ENCODE measurements at places on chromosomes 4 and X. TPM values are rescaled to one million over a fixed set of nuclear protein-coding genes. Genes with fewer than 3 reads are reported as not detected.

- no peaks in the 10 kb centered on the region for H3K36me3 ChIP-seq
- H3K4me3 ChIP-seq = no peak overlapping the region
- 0 out of 2 replicates have a peak, but pooled peaks cover 5% of the 10 kb centered on the region for H3K4me1 ChIP-seq
- H3K27ac ChIP-seq = no peak overlapping the region
- DNase-seq = no peak
Observed at GRCh38 chr4:14023036-14023435, 395.5 kb upstream of the BOD1L1 start.

GRCh38 chrX:136019226-136019625 is 34.0 kb downstream of the SLC9A6 start:
- no peaks in the 10 kb centered on the region for H3K27me3 ChIP-seq
- no peaks in the 10 kb centered on the region for H3K4me1 ChIP-seq
- no peak for DNase-seq
- no peak overlapping the region for H3K4me3 ChIP-seq
- H3K36me3 ChIP-seq = no peaks in the 10 kb centered on the region

GRCh38 chr4:81343536-81343935 is 128.2 kb downstream of the RASGEF1B start:
- no peak for DNase-seq
- H3K4me1 ChIP-seq = no peaks in the 10 kb centered on the region
- H3K27me3 ChIP-seq = no peaks in the 10 kb centered on the region
- H3K36me3 ChIP-seq = no peaks in the 10 kb centered on the region
- H3K27ac ChIP-seq = no peak overlapping the region
- H3K4me3 ChIP-seq = no peak overlapping the region

GRCh38 chr4:82050796-82051195 is 323.0 kb downstream of the HNRNPD start:
- no peak for DNase-seq
- H3K27me3 ChIP-seq = no peaks in the 10 kb centered on the region
- no peaks in the 10 kb centered on the region for H3K36me3 ChIP-seq
- no peaks in the 10 kb centered on the region for H3K4me1 ChIP-seq

DNA sequence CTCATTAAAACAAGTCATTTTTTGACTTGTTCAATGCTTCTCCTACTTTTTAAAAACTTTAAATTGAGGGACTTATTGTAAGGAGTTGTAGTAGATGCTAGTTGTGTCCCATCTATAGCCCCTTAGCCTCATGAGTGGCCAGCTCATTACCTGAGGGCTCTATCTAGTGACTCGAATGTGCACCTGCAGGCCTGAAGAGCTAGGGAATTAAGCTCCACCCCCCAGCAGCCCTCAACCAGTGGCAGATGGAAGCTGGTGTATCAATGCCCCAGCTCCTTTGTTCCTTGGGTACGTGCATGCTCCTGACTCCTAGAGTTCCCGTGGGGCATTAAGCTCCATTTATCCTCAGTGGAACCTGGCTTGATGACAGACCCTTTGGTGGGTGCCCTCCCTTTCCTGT is 146.7 kb upstream of the FAM9B start:
- H3K27ac ChIP-seq = no peak overlapping the region
- DNase-seq = no peak
- H3K27me3 ChIP-seq = no peaks in the 10 kb centered on the region
- no peak overlapping the region for H3K4me3 ChIP-seq

DNA sequence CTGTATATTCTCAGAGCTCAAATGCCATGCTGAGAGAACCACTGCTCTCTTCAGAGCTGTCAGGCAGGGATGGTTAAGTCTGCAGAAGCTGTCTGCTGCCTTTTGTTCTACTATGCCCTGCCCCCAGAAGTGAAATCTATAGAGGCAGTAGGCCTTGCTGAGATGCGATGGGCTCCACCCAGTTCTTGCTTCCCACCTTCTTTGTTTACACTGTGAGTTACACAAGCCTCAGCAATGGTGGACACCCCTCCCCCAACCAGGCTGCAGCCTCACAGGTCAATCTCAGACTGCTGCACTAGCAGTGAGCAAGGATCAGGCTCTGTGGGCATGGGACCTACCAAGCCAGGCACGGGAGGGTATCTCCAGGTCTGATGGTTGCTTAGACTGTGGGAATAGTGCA is 271.6 kb downstream of the CENPC start:
- no peak overlapping the region for H3K4me3 ChIP-seq
- no peaks in the 10 kb centered on the region for H3K4me1 ChIP-seq
- DNase-seq = peak; percentile 8
- H3K27me3 ChIP-seq = no peaks in the 10 kb centered on the region
- no peak overlapping the region for H3K27ac ChIP-seq
- H3K36me3 ChIP-seq = no peaks in the 10 kb centered on the region

DNA sequence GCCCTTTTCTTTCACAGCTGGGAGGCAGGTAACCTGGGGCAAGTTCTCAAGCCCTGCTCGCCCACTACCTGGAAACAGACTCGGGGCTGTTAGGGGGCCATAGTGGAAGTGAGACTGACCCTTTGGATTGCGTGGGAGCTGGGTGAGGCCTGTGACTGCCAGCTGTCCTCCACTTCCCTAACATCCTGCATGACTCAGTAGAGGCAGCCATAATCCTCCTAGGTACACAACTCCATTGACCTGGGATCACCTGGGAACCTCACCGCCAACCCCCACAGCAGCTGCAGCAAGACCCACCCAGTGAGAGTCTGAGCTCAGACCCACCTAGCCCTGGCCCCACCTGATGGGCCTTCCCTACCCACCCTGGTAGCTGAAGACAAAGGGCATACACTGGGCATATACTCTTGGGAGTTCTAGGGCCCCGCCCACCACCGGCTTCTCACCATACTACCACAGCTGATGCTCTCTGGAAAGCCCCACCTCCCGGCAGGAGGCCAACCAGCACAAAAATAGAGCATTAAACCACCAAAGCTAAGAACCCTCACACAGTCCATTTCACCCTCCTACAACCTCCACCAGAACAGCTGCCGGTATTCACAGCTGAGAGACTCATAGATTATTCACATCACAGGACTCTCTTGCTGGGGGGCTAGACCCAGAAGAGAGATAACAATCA is 61.1 kb upstream of the DCTD start:
- no peak overlapping the region for H3K4me3 ChIP-seq
- H3K4me1 ChIP-seq = no peaks in the 10 kb centered on the region
- H3K27ac ChIP-seq = no peak overlapping the region
- no peak for DNase-seq

DNA sequence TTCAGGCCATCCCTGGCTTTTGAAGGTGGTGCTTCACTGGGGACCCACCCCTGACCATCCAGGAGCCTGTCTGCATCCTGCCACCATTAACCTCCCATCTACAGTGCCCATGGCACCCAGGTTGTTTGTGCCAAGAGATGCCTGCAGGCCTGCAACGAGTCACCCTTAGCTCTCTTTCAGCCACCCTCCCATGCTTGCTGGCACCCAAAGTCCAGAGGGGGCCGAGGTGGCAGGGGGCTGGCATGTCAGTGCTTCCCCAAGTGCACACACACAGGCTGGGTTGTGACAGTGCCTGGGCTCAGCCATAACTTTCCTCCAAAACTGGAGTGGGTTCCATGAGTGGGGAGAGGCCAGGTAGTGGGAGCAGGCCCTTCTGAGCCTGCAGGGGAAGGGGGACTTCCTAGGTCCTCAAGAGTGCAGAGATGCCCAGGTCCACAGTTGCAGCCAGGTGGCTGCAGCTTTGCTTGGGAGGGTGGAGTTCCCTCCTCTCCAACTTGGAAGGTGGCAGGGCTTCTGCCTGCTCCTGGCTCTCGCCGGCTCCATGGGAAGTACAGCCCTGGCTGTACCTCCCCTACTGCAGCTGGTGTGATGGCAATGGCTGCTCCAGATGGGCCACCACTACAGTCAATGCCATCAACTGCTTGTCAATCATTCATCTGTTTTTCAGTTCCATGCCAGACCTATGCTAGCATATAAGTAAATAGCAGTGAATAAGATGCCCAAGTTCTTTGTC is 235.9 kb upstream of the GIMD1 start:
- H3K36me3 ChIP-seq = no peaks in the 10 kb centered on the region
- no peak for DNase-seq
- H3K27me3 ChIP-seq = no peaks in the 10 kb centered on the region
- H3K4me1 ChIP-seq = no peaks in the 10 kb centered on the region

- H3K27ac ChIP-seq = no peak overlapping the region
- H3K4me1 ChIP-seq = peaks cover 30% of the 10 kb centered on the region
- no peaks in the 10 kb centered on the region for H3K27me3 ChIP-seq
- no peak overlapping the region for H3K4me3 ChIP-seq
Observed at GRCh38 chr4:76782837-76783236, 115.1 kb downstream of the SOWAHB start.

GRCh38 chr4:66178906-66179305 is 508.6 kb upstream of the EPHA5 start:
- no peaks in the 10 kb centered on the region for H3K4me1 ChIP-seq
- no peak for DNase-seq
- no peak overlapping the region for H3K27ac ChIP-seq

DNA sequence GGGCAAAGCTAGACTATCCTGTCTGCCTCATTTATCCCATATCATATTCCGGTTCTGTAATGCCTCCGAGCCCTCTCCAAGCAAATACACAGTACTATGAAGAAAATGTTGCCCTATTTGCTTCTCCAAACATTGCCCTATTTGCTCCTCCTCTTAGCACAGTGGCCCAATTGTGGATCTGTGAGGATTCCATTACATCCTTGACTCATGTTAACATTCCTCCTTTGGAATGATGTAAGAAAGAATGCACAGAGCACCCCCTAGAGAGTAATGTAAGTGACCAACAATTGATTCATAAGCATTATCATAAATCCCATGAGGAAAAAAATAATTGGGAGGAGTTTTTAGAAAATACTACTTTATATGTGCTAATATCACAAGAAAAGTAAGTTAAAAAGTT is 11.3 kb upstream of the BTC start:
- H3K4me1 ChIP-seq = no peaks in the 10 kb centered on the region
- no peaks in the 10 kb centered on the region for H3K27me3 ChIP-seq
- peak; percentile 45 for DNase-seq
- H3K27ac ChIP-seq = no peak overlapping the region
- no peaks in the 10 kb centered on the region for H3K36me3 ChIP-seq

- no peaks in the 10 kb centered on the region for H3K4me1 ChIP-seq
- no peaks in the 10 kb centered on the region for H3K36me3 ChIP-seq
- H3K27ac ChIP-seq = no peak overlapping the region
- DNase-seq = peak; percentile 43
Observed at GRCh38 chr4:77240469-77241066, 83.6 kb downstream of the CCNG2 start.

DNA sequence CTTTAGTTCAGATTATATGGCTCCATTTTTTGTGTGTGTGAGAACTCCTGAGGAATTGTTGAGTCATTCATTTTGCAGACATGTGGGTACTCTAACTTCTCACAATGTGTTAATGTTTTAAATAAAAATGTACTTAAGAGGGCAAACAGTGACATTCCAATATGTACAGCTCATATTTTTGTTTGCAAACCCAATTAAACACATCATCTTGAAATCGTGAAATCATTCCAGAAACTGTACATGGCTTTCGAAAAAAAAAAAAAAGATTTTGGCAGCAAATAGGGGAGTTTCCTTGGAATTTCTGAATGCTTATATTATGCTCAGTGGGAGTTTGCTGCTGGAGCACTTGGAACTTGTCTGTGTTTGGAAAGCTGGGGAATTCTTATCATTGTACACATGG is 85.0 kb downstream of the HPGD start:
- H3K27ac ChIP-seq = no peak overlapping the region
- H3K36me3 ChIP-seq = no peaks in the 10 kb centered on the region
- H3K27me3 ChIP-seq = no peaks in the 10 kb centered on the region
- DNase-seq = no peak
- no peaks in the 10 kb centered on the region for H3K4me1 ChIP-seq
- no peak overlapping the region for H3K4me3 ChIP-seq

- no peaks in the 10 kb centered on the region for H3K36me3 ChIP-seq
- H3K4me1 ChIP-seq = peaks cover 75% of the 10 kb centered on the region
- DNase-seq = peak; percentile 27
- no peak overlapping the region for H3K4me3 ChIP-seq
- H3K27ac ChIP-seq = peak overlapping the region; percentile 78
Observed at GRCh38 chrX:30875957-30876356, 13.1 kb downstream of the TAB3 start.

GRCh38 chr4:24070117-24070516 is 180.3 kb upstream of the PPARGC1A start:
- H3K27ac ChIP-seq = no peak overlapping the region
- H3K4me1 ChIP-seq = no peaks in the 10 kb centered on the region
- H3K27me3 ChIP-seq = no peaks in the 10 kb centered on the region
- no peak overlapping the region for H3K4me3 ChIP-seq
- no peaks in the 10 kb centered on the region for H3K36me3 ChIP-seq

DNA sequence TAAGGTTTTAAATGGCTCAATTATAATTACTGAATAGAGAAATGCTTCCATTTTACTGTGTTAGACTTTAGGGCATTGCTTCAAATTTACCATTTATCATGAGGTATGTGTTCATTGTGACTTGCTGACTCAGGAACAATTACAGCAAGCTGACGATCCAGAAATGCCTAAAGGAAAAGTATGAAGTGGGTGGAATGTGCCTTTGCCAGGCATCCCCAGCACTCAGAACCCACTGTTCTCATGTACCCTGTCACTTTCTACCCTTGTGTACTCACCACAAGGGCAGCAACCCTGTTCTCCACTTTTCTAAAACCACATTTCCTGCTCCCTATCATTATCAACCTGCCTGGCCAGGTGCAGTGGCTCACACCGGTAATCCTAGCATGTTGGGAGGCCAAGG is 41.5 kb downstream of the QRFPR start:
- no peak overlapping the region for H3K4me3 ChIP-seq
- H3K4me1 ChIP-seq = no peaks in the 10 kb centered on the region
- no peaks in the 10 kb centered on the region for H3K27me3 ChIP-seq
- H3K27ac ChIP-seq = no peak overlapping the region
- no peak for DNase-seq

DNA sequence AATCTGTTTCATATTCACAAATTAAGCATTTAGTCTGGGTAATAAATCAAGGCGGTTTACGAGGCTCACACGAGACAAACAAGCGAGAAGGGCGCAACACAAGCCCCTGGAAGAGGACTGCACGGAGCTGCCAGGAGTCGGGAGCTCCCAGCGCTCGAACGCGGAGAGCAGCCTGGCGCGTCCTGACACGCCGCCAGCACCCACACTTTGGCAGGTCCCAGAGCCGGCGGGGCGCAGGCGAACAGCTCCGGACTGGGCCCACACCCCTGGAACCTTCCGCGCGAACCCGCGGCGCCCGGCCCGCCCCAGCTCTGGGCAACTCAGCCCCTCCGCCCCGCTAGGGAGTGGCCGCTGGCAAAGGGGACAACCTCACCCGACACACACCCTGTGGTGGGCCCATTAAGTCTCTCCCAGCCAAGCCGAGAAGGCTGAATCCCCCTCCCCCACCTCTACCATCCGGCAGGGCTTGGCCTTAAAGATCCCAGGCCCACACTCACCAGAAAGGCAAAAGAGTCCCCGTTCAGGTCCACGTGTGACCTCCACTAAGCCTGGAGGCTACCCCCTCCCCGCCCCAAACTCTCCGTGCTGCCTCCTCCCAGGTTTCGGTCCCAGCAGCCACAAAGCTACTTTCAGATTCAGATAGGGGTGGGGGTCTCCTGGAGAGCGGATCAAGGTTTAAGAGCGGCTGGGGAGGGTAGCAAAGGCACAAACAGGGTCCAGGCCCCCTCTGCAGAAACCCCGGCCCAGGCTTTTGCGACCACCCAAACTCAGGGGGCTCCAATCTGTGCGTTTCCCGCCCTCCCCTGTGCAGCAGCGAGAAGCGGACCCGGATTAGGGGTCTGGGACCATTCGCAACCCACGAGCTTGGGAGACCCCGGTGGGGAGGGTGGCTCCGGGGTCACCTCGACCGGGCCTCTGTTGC is 47.5 kb upstream of the BCOR start:
- H3K27ac ChIP-seq = peak overlapping the region; percentile 69
- H3K27me3 ChIP-seq = no peaks in the 10 kb centered on the region
- H3K4me1 ChIP-seq = peaks cover 73% of the 10 kb centered on the region
- DNase-seq = no peak
- peak overlapping the region; percentile 65 for H3K4me3 ChIP-seq

Gene IGFBP7
- 1.1 TPM for total RNA-seq

Gene SPON2
- 17.4 TPM for total RNA-seq

Gene SFRP2
- not detected for total RNA-seq

Gene NFXL1
- 22.6 TPM for total RNA-seq

Gene ASB11
- total RNA-seq = not detected

Gene XPNPEP2
- total RNA-seq = 0.49 TPM

Gene SSX2B
- not detected for total RNA-seq

Data from HepG2 (cell line).